ENCODE measurements at places on chromosomes 16 and 17.

GRCh38 chr17:55228683-55229192 lies 36.0 kb upstream of the HLF start:
- no peak for DNase-seq

DNA sequence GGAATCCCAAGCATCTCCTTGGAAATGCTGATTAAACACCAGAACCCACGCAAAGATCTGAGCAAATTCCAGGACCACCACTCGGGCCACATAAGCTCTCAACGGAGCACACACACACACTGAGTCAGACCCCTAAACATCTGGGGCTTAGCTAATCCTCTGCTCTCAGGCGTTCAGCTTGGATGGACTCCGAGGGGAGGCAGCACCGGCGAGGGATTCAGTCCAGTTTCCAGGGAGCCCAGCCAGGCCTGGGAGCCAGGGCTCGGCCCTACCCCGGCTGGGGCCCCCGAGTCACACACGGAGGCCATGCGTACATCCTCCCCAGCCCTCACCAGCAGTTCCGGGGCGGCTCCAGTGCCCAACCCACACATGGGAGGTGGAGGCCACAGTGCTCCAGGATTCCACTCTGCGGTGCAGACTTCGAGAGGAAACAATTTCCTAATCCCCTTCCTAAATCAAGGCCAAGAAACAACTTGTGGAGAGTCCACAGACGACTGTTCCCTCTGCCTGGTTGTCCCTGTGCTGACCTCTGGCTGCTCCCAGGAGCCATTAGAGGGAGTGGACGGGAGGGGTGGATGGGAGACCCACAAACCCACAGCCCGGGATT lies 70.5 kb downstream of the GAS7 start:
- DNase-seq, result peak; percentile 94

- no peak for DNase-seq
Measured at GRCh38 chr17:28567604-28568003, 3.7 kb downstream of the PIGS start.

- DNase-seq, result peak; percentile 13
Measured at GRCh38 chr17:15422392-15422965, 44.9 kb downstream of the CDRT4 start.

DNA sequence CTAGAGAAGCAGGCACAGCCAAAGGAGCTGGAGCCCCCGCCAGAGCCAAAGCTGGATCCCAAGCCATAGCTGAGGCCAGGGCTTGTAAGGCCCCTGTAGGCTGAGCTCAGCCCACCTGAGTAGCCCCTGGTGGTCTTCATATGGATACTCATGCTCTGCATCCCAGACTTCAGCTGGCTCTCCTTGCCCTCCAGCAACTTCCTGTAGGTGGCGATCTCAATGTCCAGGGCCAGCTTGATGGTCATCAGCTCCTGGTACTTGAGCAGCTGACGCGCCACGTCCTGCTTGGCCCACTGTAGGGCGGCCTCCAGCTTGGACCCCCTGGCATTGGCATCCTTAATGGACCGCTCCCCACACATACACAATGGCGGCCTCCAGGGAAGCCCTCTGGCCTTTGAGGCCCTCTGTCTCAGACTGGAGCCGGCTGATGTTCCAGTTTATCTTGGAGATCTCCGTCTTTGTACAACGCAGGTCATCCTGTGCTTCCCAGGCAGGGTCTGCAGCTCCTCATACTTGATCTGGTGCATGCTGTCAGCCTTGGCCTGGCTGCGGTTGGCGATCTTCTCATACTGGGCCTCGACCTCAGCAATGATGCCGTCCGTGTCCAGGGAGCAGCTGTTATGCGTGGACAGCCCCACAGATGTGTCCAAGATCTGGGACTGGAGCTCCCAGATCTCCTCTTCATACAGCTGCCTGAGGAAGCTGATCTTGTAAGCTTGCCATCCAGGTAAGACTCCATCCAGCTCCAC lies 28.9 kb downstream of the IKZF3 start:
- no peak for DNase-seq

DNA sequence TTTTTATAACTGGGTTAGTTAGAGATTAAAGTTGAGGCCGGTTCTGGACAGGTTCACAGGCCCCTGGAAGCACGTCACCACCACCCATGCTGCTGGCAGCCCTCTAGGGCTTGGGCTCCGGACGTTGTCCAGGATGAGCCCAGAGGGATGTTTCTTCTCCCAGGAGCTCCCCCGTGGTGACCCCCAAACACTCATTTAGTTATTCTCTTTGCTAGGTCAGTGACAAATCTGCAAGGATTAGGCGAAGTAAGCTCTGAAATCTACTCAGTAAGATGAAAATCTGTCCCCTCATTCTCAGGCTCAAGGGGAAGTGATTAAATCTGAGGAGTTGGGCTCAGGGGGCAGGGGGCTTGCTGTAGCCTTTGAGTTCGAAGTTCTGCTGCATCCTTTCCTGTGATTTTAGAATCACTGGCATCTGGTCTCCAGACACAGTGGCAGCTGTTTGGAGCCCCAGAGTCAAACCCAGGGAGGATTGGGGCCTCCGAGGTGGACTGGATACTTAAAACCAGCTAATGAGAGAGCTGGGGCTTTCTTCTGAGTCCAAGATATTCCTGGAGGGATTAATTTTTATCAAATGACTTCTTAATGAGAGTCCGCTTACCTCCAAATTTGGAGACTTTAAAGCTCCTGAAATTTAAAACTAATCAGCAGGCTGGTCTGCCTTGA lies 49.2 kb upstream of the HS3ST2 start:
- DNase-seq, result no peak

DNA sequence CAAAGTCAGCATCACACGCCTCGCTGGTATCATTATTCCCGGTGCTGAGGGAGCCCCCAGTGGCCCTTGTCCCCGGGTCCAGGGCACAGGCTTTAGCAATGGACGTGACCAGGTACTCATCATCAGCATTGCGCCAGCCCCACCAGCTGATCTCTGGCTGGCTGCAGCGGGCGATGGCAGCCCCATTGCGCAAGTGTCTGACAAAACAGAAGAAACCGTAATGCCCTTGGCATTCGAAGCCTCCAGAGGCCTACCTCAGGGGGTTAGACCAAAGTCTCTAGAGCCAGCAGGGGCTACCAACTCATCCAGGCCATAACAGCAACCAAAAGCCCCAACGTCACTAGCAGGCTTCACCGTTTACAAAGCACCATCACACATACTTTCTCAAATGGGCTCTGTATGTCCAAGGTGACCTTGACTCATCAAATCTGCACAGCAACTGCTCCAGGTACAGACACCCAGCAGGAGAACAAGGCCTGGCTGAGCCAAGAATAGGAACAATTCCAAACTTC lies 7.3 kb downstream of the MTMR4 start:
- DNase-seq, result no peak

DNA sequence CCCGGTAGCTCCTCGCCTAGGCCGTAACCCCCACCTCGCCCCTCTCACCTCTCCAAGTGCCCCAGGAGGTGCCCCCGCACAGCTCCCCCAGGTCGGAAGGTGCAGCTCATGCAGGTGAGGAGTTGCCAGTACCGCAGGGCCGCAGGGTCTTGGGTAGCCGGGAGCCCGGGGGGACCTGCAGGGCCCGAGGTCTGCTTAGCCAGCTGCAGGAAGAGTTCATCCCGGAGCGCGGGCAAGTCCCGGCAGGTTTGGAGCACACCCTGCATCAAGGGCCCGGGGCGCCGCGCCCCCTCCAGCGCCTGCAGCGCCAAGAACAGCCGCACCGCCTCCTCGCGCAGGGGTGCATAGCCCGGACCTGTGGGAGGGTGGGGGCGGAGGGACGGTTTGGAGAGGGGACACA lies 4.8 kb downstream of the PLEKHH3 start:
- no peak for DNase-seq

- no peak for DNase-seq
Measured at GRCh38 chr17:55576237-55576995, 65.2 kb upstream of the SMIM36 start.

GRCh38 chr16:1034230-1035065 lies 38.1 kb upstream of the SSTR5 start:
- no peak for DNase-seq
